Naive thymus-derived CD8-positive, alpha-beta T cell (primary cell): ENCODE measurements at places on chromosomes 3 and 15. TPM values are rescaled to one million over a fixed set of nuclear protein-coding genes. Genes with fewer than 3 reads are reported as not detected.

Gene HIGD2B
- 0.47 TPM for total RNA-seq

Gene TMEM207
- total RNA-seq: not detected

DNA sequence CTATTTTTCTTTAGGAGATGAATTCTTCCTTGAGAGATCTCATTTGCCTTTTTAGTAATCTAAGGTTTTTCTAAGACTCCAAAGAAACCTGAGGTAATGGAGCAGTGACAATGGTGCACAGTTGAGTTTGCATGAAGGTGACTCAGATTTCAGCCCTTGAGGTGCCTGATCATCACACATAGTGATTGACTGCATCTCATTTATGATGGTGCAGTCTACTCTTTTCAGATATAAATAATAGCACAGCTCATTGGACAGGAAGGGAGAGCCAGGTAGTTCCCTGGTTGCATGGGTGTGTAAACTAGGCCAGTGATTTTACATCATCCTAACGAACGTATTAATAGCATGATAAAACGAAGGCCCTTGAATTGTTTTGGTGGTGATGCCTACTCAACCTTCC is 86.1 kb upstream of the SAMMSON start:
- H3K27me3 ChIP-seq: no peaks in the 10 kb centered on the region
- H3K27ac ChIP-seq: no peak overlapping the region
- H3K4me1 ChIP-seq: no peaks in the 10 kb centered on the region
- no peaks in the 10 kb centered on the region for H3K36me3 ChIP-seq

- no peak for DNase-seq
- H3K27me3 ChIP-seq: no peaks in the 10 kb centered on the region
- no peaks in the 10 kb centered on the region for H3K4me1 ChIP-seq
- H3K27ac ChIP-seq: no peak overlapping the region
- no peak overlapping the region for H3K4me3 ChIP-seq
Measured at GRCh38 chr15:27906802-27907201, 192.3 kb downstream of the OCA2 start.
